ENCODE measurements at places on chromosomes 3 and 15.

- no peaks in the 10 kb centered on the region for H3K36me3 ChIP-seq
- H3K27ac ChIP-seq: no peak overlapping the region
- H3K4me1 ChIP-seq: no peaks in the 10 kb centered on the region
- no peak overlapping the region for H3K4me3 ChIP-seq
- no peak for DNase-seq
- H3K27me3 ChIP-seq: peaks cover 2% of the 10 kb centered on the region
Observed at GRCh38 chr15:66233487-66234415, 19.8 kb downstream of the MEGF11 start.

GRCh38 chr3:179733797-179734196 is 81.0 kb downstream of the USP13 start:
- no peaks in the 10 kb centered on the region for H3K4me1 ChIP-seq
- no peak for DNase-seq
- H3K4me3 ChIP-seq: no peak overlapping the region
- no peaks in the 10 kb centered on the region for H3K36me3 ChIP-seq
- H3K27ac ChIP-seq: no peak overlapping the region

DNA sequence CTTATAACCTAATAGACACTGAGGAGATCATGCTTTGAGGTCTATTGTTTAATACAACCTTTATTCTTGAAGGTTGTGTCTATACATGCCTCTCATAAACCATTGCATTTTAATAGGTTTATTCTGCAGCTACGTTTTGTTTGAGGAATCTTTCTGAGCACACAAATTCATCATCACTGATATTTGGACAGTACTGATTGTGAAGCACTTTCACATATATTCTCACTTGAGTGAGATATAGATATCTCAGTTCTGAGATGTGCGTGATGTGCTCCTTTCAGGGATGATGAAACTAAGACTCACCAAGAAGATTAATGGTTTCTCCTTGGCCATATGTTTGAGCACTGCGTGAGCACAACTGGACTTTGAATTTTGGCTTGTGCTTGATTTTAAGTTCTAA is 374.4 kb downstream of the LPP start:
- no peak overlapping the region for H3K27ac ChIP-seq
- no peak for DNase-seq
- no peaks in the 10 kb centered on the region for H3K27me3 ChIP-seq

GRCh38 chr3:123004201-123004918 is 23.2 kb downstream of the SEMA5B start:
- no peaks in the 10 kb centered on the region for H3K4me1 ChIP-seq
- no peaks in the 10 kb centered on the region for H3K27me3 ChIP-seq
- H3K4me3 ChIP-seq: no peak overlapping the region
- no peak for DNase-seq
- H3K27ac ChIP-seq: no peak overlapping the region

DNA sequence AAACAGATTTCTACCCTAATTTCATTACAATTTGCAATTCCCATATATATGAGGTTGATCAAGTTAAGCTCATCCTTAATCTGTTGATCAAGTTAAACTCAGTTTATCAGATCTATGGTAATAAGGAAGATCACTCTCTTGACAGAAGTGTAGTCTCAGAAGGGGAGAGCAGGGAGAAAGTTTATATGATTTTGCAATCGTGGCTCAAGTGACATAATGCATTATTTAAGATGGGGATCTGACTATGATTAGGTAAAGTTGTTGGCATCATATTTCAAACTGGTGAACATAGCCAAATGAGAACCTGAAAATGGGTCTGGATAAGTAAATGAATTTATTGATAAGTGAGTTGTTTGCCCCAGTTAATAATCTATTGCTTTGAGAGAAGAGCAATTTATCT is 995.3 kb downstream of the OTOL1 start:
- H3K4me1 ChIP-seq: no peaks in the 10 kb centered on the region
- H3K36me3 ChIP-seq: no peaks in the 10 kb centered on the region
- no peak overlapping the region for H3K4me3 ChIP-seq
- no peak overlapping the region for H3K27ac ChIP-seq
- no peak for DNase-seq

DNA sequence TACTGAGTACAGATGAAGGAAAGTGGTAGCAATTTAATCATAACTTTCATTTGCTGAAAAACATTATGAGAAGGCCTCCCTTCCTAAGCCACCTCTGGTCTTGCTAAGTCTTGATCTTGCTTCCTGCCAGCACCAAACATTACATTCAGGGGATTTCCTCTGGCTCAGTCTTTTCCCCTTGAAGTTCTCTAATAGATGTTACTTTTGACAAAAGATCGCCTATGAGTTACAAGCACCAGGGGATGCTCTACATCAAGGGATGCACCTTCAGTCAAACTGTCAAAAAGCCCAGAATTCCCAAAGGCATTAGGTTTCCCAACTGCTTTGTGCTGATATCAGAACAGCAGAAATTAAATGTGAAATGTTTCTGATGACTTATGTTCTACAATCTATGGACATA is 47.3 kb downstream of the AQP9 start:
- H3K4me1 ChIP-seq: no peaks in the 10 kb centered on the region
- H3K27me3 ChIP-seq: no peaks in the 10 kb centered on the region
- DNase-seq: no peak

DNA sequence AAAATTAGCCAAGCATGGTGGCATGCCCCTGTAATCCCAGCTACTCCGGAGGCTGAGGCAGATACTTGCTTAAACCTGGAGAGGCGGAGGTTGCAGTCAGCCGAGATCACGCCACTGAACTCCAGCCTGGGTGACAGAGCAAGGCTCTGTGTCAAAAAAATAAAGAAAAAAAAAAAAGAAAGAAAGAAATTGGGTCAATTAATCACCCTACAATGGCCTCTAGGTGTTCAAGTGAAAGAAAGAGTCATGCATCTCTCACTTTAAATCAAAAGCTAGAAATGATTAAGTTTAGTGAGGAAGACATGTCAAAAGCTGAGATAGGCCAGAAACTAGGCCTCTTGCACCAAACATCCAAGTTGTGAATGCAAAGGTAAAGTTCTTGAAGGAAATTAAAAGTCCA is 44.9 kb upstream of the GSK3B start:
- no peak for DNase-seq
- H3K4me3 ChIP-seq: no peak overlapping the region
- H3K27me3 ChIP-seq: no peaks in the 10 kb centered on the region
- H3K4me1 ChIP-seq: no peaks in the 10 kb centered on the region
- no peaks in the 10 kb centered on the region for H3K36me3 ChIP-seq

DNA sequence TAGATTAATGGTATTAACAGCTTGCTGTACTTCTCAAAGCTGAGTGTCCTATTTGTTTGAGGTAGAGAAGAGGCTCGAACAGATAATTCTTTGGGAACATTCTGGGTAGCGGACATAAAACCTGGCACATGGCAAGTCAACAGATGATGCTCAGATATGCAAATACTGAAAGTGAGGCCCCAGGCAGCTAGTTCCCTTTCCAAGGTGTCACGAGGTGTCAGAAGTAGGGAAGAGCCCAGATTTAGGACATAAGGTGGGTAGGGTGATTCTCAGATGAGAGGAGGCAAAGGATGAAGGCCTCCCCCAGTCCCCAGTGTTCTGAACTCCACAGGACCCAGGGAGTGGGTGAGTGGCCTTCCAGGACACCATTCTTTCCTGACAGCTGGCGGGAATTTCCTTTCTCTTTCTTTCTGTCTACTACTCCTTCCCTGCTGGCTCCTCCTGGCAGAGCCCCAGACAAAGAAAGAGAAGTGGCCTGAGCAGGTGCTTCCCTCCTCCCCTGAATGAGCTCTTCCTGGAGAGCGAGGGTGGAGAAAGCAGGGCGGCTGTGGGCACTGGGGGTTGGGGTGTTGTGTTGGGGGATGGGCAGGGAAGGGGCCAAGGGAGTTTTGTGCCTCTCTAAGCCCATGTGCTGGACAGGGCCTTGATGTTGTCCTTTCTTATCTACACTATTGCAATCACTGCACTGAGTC is 87.5 kb downstream of the CORO2B start:
- H3K27ac ChIP-seq: no peak overlapping the region
- H3K36me3 ChIP-seq: no peaks in the 10 kb centered on the region
- no peaks in the 10 kb centered on the region for H3K4me1 ChIP-seq
- no peak for DNase-seq
- H3K27me3 ChIP-seq: no peaks in the 10 kb centered on the region

GRCh38 chr3:133851266-133851906 is 44.3 kb downstream of the RAB6B start:
- H3K4me3 ChIP-seq: no peak overlapping the region
- H3K36me3 ChIP-seq: no peaks in the 10 kb centered on the region
- H3K27me3 ChIP-seq: no peaks in the 10 kb centered on the region
- H3K27ac ChIP-seq: no peak overlapping the region

DNA sequence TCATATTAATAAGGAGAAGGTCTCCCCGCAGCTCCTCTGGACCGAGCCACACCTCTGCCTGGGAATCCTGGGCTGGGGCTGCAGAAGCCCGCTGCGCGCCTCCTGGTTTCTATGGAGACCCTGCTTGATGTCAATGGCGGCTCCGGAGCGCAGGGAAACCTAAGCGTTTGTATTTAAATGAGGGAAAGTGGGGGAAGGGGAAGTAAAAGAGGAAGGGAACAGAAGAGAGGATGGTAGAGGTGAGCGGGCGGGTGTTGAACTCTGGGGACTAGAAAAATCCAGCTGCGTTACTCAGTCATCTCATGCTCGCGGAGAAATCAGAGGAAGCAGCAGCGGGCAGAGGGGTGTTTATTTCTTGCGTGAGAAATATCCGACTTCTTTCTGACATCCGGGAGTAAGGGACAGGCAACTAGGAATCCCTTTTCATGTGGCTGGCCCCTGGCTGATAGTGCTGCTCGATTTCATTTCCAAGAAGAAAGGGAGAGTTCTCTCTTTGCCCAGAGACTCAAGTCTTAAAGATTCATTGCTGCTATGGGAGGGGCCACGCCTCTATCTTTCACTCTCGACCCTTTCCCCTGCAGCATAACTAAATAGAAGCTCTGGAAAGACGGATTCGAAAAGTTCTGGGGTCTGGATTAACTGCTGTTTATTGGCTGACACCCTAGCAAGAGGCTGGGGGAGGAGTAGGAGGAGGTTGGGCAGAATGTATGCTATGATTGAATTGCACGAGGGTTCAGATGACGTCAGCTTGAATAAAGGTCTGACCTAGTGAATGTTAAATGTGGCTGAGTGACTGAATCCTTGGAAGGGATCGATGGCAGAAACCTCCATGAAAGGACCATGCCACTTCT is 110.5 kb upstream of the GAP43 start:
- H3K4me1 ChIP-seq: no peaks in the 10 kb centered on the region
- no peak for DNase-seq
- no peaks in the 10 kb centered on the region for H3K36me3 ChIP-seq
- no peaks in the 10 kb centered on the region for H3K27me3 ChIP-seq

DNA sequence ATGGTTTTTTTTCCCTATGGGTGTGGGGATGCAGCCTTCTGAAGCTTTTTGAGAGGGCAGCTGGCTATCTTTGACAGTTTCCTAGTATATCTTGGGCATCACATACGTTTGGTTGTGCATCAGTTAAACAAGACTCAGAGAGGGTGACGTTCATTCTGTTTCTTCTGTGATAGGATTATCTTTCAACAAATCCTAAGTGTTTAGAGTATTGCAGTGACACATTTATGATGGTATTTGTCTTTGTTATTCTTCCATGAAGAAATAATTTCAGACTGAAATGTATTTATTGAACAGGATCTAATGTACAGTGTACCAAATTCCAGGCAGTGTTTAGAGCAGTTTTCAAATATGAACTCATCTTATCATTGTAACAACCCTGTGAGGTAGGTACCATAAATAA is 114.4 kb downstream of the PLCL2 start:
- H3K4me3 ChIP-seq: no peak overlapping the region
- DNase-seq: no peak
- no peaks in the 10 kb centered on the region for H3K27me3 ChIP-seq
- no peaks in the 10 kb centered on the region for H3K4me1 ChIP-seq
- no peak overlapping the region for H3K27ac ChIP-seq

Data from prostate gland (tissue), 2 donors.